Suppressor macrophage treated with lipopolysaccharide for 4 hours (primary cell): ENCODE measurements at places on chromosomes 1 and 21.
A peak's percentile ranks its signal among the peaks of the same experiment; 100 is the strongest.

GRCh38 chr1:6519935-6520671, 28.6 kb upstream of the PLEKHG5 start:
- DNase-seq, result no peak

- no peak for DNase-seq
Measured at GRCh38 chr1:205920159-205920558, 23.1 kb downstream of the SLC26A9 start.

DNA sequence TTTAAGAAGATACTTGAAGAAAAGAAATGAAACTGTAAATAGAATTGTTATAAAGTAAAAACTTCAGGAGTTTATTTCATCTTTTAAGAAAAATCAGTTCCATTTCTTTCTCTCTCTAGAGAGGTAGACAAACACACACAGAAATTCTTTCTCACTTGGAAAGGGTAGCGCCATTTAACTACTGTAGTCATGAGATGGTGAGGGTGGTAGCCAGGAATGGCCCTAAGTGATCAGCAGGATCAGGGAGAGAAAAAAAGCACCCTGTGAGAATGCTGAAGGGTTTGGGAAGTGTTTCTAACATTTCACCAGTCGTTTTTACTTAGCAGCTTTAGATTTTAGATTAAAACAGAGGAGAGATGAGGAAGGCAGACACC, 205.7 kb upstream of the RUNX1 start:
- no peak for DNase-seq

DNA sequence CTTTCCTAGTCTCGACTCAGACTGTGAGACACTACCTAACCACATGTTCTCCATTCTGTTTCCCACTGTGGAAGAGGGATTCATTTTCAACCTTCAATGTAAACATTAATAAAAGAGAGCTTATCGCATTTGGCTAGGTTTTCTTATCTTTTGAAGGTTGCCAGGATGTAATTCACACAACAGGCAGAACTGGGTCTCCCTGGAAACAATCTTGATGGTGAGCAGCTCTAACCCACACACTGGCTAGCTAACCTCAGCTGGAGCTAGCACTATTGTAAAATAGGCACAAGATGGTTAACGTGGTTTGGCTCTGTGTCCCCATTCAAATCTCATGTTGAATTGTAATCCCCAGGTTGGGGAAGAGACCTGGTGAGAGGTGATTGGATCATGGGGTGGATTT, 75.1 kb downstream of the ZSCAN20 start:
- no peak for DNase-seq

- DNase-seq, result peak; percentile 5
Measured at GRCh38 chr1:181676269-181676668, 193.0 kb downstream of the CACNA1E start.

DNA sequence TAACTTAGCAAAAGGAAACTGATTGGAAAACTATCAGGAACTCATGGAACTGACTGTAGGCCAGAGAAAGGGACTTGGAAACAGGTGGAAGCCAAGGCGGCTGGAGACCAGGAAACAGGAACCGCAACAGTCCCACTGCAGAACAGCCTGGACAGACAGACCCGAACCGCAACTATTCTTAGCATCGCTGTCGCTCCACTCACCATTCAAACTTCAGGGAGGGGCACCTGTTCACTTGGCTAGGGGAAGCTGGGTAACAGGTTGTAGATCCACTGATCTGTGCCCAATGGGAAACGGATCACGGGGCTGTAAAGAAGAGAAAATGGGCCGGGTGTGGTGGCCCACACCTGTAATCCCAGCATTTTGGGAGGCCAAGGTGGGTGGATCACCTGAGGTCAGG, 61.9 kb downstream of the CLSTN1 start:
- DNase-seq, result no peak

GRCh38 chr1:30610917-30611316, 112.5 kb downstream of the MATN1 start:
- no peak for DNase-seq

DNA sequence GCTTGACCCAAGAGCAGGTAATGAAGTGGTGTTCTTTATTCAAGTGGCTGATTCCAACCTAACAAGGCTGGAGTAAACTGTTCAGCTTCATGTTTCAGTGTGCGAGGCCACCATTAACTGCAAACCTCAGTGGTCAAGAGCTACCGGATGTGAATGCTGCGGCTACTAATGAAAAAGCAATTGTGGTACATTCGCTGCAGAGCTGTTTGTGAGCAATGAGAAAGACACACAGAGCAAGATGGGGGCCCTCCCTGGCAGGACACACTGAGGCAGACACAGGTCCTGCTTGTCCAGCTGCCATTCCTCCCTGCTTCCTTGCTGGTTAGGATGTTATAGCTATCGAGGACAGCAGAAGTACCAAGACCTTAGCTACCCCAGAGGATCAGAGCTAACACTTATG, 26.1 kb downstream of the SYF2 start:
- DNase-seq, result no peak

DNA sequence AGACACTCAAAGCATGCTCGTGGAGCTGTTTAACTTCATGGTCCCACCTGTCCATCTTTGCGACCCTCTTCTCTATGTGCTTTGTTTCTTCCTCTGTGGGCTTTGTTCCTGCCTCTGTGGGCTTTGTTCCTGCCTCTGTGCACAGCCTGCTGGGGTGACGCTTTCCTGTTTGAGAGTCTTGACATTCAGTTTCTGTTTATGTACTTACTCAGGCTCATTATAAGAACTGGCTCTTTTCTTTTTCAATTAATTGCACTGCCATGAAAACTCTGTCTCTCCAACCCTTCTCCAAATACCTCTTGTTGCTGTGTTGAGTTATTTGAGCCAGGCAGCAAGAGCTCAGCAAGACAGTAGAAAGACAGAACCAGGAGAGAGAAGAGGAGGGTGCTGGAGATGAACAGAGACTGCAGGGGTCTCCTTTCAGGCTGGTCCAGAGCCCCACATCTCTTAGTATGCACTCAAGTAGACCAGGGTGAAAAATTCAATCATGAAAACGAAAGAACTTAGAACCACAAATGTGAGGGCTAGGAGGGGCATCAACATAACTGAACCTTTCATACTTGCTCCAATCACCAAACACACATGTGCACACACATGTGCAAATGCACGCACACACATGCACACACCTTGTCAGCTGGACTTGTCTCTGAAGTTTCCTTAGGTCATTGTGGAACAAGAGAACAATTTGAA, 88.3 kb upstream of the SGIP1 start:
- DNase-seq, result peak; percentile 82

DNA sequence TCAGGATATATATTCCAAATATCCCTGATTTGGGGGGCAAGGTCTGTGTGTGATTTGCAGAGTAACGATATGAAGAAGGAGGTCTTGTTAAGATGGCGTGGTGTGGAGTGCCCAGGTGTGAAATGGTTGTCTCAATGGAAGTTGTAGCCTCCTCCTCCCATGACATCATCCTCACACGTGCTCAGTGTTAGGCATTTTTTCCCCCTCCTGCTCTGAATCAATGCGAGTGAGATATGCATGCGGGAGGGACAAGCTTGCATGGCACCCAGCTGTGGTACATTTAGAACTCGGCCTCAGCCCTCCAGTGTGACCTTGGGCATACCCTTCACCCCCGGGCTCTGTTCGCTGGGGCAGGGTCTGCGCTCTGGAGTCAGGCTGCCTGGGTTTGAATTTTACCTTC, 55.6 kb downstream of the B3GALT5 start:
- DNase-seq, result no peak

- DNase-seq, result no peak
Measured at GRCh38 chr21:43741423-43742096, 22.6 kb downstream of the PDXK start.

DNA sequence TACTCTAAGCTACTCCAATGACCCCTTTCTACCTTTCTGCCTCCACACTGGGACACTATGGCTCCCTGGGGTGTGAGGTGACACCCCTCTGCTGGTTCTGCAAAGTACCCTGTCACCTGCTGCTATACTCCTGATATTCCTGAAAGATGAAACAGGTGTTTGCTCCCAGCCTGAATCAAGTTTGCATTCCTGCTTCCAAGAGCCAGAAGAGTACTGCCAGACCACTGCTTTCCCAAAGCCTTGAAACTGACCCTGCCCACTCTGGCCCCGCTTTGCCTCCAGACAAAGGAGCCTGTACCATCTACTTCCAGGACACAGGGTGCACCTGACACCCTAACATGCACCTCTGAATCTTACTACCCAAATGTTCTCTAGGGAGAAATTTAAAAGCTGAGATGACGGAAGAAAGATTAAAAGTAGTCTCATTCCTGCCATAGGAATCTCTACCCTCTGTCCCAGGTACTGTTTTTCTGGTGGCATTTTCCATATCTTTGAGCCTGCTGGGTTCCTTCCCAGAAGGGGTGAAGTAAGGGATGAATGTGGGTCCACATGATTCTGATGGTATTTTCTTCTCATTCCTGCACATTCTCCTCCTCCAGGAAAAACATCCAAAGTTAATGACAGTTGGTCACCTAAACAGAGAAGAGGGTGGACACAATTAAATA, 70.3 kb upstream of the DUSP10 start:
- DNase-seq, result no peak

DNA sequence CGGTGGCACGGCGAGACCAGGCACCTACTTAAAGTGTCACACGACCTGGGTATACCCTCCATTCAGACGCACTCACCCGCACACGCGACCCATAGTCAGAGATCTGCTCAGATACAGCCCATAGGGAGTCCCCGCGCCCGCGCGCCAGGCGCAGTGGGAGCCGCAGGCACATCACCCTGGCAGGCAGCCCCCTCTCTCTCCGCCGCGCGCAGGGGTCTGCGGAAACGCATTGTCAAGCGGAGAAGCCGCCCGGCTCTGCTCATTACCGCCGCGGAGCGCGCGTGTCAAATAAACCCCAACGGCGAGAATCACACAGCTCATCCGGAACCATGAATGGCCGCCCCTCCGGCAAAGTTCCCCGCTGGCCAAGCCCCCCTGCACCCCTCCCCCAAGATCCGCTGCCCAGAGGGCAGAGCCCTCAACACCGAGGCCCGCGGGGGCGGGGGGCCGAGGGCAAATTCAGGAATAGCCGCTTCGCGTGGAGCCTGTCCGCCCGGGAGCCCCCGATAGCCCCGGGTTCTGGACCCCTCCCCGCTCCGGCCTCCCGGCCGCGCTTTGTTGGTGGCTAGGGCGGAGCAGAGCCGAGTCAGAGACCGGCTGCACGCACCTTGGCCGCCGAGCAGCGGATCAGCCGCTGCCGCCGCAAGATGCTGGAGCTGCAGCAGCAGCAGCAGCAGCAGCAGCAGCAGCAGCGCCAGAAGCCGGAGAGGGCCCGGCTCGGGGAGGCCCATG, 522 bp downstream of the LRP8 start:
- peak; percentile 27 for DNase-seq

GRCh38 chr1:66523562-66523961, 10.4 kb upstream of the SGIP1 start:
- no peak for DNase-seq

- DNase-seq, result no peak
Measured at GRCh38 chr1:225442123-225442505, 14.3 kb upstream of the LBR start.

DNA sequence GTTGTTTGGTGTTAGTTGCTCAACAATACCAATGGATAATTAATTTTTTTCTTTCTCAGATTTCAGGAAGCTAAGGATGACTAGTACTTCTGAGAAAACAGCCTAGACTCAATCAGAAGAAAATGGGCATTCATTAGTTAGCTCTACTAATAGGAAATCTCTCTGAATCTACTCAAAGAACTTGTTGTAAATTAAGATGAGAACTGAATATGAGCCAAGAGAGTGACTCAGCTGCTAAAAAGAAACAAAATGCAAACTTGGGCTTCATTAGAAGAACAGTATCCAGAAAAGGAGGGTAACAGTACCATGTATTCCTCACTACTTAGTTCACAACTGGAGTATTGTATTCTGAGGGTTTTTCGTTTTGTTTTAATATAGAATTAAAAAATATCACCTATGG, 12.5 kb downstream of the FOXJ3 start:
- DNase-seq, result no peak

DNA sequence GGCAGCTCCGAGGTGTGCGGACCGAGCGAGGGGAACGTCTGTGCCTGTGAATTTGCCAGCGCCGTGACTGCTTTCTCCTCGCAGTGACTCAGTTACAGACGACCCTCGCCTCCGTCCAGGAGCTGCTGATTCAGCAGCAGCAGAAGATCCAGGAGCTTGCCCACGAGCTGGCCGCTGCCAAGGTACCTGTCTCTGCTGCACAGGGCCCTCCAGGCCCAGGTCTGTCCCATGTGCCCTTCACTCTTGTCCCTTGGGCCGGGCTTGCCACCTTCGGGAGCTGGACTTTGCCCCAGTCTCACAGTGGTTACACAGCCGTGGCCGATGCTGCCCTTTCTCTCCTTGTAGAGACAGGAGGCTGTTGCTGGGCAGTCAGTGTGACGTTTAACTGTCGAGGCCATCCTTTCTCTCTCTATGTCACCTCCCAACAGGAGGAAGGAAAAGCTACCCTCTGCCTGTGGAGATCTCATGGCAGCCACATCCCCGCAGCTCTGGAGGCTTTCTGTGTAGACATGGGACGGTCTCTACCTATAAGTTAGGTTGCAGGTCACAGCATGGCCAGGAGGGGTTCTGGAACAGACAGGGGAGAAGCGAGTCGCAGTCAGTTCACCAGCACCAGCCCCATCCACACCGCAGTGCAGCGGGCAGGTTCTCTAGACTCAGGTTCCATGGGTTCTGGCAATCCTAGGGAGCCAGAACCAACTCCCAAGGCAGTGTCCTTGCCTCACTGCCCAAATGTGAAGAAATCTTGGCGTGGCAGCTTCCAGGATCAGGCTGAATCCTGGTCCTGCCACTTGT, 149.7 kb downstream of the PEX14 start:
- DNase-seq, result no peak
